ENCODE measurements at places on chromosomes 11 and 22. TPM values are rescaled to one million over a fixed set of nuclear protein-coding genes. Genes with fewer than 3 reads are reported as not detected.

ACCS gene
- 66.9 TPM for total RNA-seq

MYBPC3 gene
- 1.0 TPM for total RNA-seq

GRCh38 chr11:118115048-118115447 is 28.3 kb upstream of the SMIM35 start:
- H3K4me1 ChIP-seq, result no peaks in the 10 kb centered on the region
- H3K27me3 ChIP-seq, result peaks cover 2% of the 10 kb centered on the region
- no peak overlapping the region for H3K4me3 ChIP-seq

GRCh38 chr11:29224739-29225384 is 792.0 kb downstream of the KCNA4 start:
- no peaks in the 10 kb centered on the region for H3K27me3 ChIP-seq
- no peaks in the 10 kb centered on the region for H3K4me1 ChIP-seq
- H3K27ac ChIP-seq, result no peak overlapping the region
- no peak for DNase-seq
- no peaks in the 10 kb centered on the region for H3K36me3 ChIP-seq
- no peak overlapping the region for H3K4me3 ChIP-seq

- no peak overlapping the region for H3K4me3 ChIP-seq
- H3K4me1 ChIP-seq, result no peaks in the 10 kb centered on the region
- H3K27me3 ChIP-seq, result no peaks in the 10 kb centered on the region
- no peak overlapping the region for H3K27ac ChIP-seq
- no peak for DNase-seq
- H3K36me3 ChIP-seq, result no peaks in the 10 kb centered on the region
These were observed 123.0 kb downstream of the FAM181B start for GRCh38 chr11:82610671-82611070.

GRCh38 chr11:34616830-34617504 is 3.9 kb upstream of the EHF start:
- H3K4me1 ChIP-seq, result no peaks in the 10 kb centered on the region
- no peak overlapping the region for H3K4me3 ChIP-seq
- H3K36me3 ChIP-seq, result no peaks in the 10 kb centered on the region
- H3K27ac ChIP-seq, result peak overlapping the region; percentile 37

- H3K4me3 ChIP-seq, result no peak overlapping the region
- H3K4me1 ChIP-seq, result peaks cover 7% of the 10 kb centered on the region
- no peaks in the 10 kb centered on the region for H3K27me3 ChIP-seq
- peaks cover 3% of the 10 kb centered on the region for H3K36me3 ChIP-seq
- DNase-seq, result no peak
These were observed 3.2 kb downstream of the FUT4 start for GRCh38 chr11:94546886-94547285.

- DNase-seq, result no peak
- H3K4me3 ChIP-seq, result no peak overlapping the region
- H3K4me1 ChIP-seq, result peaks cover 3% of the 10 kb centered on the region
- no peaks in the 10 kb centered on the region for H3K36me3 ChIP-seq
- no peaks in the 10 kb centered on the region for H3K27me3 ChIP-seq
These were observed 352.4 kb upstream of the FAT3 start for GRCh38 chr11:91872243-91872642.

DNA sequence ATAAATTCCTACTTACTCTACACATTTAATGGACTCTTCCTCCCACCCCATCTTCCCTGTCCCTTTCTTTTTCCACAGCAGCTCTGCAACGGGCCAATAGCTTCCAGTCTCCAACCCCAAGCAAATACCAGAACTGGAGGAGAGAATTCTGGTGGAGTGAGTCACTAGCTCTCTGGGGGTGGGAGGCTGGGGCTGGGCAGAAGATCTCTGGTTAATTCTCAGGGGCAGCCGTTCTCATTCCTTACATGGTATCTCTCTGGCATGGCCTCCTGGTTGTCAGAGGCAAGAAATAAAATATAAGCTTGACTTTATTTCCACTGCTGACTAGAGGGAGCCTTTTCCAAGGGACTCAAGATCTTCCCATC is 90.4 kb upstream of the PARVA start:
- H3K27ac ChIP-seq, result peak overlapping the region; percentile 30
- no peak overlapping the region for H3K4me3 ChIP-seq
- peaks cover 3% of the 10 kb centered on the region for H3K36me3 ChIP-seq
